Tibial artery (tissue), 4 donors: ENCODE measurements at places on chromosomes 13 and 19.
A peak's percentile ranks its signal among the peaks of the same experiment; 100 is the strongest.

DNA sequence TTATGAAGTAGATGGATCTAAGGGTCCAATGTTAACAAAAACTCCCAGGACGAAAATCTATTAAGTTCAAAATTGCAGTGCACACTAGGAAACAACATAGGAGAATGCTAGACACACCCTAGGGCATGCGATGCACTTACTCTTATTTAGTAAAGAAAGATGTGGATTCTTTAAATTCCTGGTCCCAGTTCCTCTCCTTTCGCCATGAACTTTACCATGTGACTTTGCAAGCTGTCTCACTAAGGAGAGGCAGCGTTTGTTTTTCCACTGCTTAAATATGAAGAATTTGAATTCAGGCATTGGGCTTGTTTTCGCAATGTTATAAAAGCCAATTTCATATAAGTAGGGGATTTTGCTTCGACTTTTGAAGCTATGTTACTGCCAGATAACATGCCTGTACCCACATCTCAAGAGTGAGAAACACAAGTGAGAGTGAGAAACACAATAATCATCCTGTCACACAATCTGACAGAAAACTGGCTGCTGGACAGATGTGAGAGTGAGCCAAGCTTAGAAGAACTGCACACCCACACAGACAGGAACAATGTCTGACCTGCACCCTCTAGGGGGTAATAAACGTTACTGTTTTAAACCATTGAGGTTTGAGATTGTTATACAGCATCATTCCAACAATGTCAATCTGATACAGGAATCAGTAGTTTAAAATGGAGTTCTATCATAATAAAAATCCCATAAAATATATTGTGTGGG lies 1308.4 kb downstream of the SLITRK5 start:
- H3K4me3 ChIP-seq, result no peak overlapping the region
- H3K27ac ChIP-seq, result no peak overlapping the region
- H3K36me3 ChIP-seq, result no peaks in the 10 kb centered on the region
- no peaks in the 10 kb centered on the region for H3K27me3 ChIP-seq

- H3K4me1 ChIP-seq, result no peaks in the 10 kb centered on the region
- H3K27me3 ChIP-seq, result no peaks in the 10 kb centered on the region
- DNase-seq, result no peak
- no peak overlapping the region for H3K27ac ChIP-seq
- H3K36me3 ChIP-seq, result peaks cover 26% of the 10 kb centered on the region
These were observed 26.4 kb downstream of the ELAVL1 start for GRCh38 chr19:7979011-7979410.

DNA sequence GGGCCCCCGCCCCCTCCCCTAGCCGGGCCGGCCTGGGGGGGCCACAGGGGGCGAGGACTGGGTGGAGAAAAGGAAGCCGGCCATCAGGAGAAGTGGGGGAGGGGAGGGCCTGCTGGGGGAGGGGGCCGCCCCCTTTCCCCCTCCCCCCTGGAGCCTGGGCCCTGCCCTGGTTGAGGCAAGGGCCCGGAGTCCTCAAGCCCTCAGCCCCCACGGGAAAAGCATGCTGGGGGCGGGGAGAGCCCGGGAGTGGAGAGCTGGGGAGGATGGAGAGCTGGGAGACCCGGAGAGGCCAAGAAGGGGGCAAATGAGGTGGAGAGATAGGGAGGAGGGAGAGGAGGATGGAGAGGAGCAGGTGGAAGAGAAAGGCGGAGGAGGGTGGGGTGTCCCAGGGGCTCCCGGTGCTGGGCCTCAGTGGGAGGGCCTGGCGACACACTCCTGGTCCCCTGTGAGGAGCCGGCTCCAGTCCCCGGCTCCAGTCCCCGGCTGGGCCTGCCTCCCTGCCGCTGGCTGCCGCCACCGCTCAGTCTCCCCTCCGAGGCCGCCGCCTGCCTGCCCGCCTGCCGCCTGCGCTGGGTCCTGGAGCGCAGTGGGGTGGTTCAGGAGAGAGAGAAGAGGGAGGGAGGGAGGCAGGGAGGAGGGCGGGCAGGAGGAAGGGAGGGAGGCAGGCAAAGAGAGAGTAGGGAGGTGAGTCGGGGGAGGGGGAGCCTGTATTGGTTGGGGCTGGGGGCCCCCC lies at the start of gene GRIK5:
TSS of gene GRIK5 (minus strand) at position 588 of the 733 bp plus-strand sequence. CDS start 4,436 bp downstream, outside the sequence.
- peak; percentile 76 for DNase-seq
- peak within 1 kb of the TSS; percentile 63 for H3K4me3 ChIP-seq
- H3K4me1 ChIP-seq, result peaks cover 7% of the 10 kb centered on the region

DNA sequence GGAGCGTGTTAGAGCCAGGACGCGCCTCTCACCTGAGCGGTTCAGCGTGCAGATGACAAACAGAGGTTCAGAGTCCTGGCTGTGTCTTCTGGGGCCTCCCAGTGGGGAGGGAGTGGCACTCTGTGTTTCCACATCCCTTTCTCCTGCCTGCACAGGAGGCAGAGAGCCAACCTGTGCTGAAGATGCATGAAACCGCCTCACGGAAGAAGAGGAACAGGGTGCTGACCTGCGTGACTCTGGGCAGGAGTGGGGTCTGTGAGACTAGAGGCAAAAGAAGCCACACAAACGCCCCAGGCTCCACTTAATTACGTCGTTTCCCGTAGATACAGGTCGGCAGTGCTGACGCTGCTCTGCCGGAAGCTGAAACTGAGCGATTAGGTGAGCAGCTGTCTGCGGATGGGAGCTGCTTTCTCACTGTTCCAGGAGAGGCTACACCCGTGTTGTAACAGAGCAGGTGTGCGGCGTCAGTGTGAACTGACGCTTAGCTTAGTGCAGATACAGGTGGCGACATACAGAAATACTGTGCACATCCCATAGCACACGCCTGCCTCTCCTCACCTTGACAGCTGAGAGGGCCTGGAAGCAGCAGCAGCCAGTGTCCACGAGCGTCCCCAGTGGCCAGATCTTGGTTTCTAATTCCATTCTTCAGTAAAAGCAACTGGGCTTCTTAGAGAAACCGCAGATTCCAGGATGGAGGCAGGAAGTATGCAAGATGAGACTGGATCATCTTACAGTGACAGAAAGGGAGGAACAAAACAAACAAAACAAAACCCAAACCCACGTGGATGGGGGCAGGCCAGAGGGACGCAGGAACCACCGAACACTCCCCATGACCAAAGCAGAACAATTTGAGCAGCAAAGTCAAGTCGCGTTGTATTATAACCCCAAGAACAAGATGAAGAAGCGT lies 37.7 kb upstream of the MCF2L start:
- H3K4me1 ChIP-seq, result no peaks in the 10 kb centered on the region
- no peak for DNase-seq
- H3K4me3 ChIP-seq, result no peak overlapping the region
- H3K36me3 ChIP-seq, result no peaks in the 10 kb centered on the region
- no peak overlapping the region for H3K27ac ChIP-seq
- peaks cover 69% of the 10 kb centered on the region for H3K27me3 ChIP-seq

DNA sequence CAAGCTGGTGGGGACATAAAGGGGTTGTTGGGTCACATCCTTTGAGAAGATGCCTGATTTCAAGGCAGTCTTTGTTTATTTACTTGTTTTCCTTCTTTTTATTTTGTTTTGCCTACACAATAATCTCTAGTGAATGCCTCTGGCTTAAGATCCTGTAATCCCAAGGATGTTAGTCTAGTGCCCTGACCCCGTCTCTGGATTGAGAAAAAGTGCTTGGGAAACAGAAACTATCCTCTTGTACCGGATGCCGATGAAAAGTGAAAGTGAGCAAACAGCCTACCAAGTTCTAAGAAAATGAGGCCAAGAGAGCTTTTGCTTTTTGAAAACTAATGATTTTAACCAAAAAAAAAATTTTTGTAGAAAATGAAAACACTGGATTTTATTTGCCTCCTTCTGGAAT lies 42.1 kb upstream of the C1QTNF9 start:
- H3K27me3 ChIP-seq, result no peaks in the 10 kb centered on the region
- H3K27ac ChIP-seq, result peak overlapping the region; percentile 53
- H3K4me1 ChIP-seq, result peaks cover 8% of the 10 kb centered on the region
- peak overlapping the region; percentile 2 for H3K4me3 ChIP-seq
- no peaks in the 10 kb centered on the region for H3K36me3 ChIP-seq

DNA sequence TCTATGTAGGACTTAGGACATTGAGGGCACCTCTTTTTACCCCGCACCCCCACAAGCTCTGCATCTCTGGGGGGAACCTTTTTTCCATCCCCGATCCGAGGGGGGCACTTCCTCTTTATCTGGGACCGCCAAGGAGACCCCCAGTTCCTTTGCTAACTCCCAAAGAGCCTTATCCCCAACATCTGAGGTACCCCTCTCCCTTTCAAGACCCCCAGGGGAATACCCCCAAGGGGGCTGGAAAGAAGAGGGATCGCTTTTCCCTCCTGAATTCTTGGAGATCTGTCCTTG lies 1.1 kb downstream of the TNFSF9 start:
- DNase-seq, result no peak
- no peaks in the 10 kb centered on the region for H3K36me3 ChIP-seq
- H3K27ac ChIP-seq, result no peak overlapping the region

- H3K27ac ChIP-seq, result no peak overlapping the region
- no peaks in the 10 kb centered on the region for H3K4me1 ChIP-seq
- no peak overlapping the region for H3K4me3 ChIP-seq
- DNase-seq, result no peak
These were observed 34.2 kb downstream of the THSD1 start for GRCh38 chr13:52371736-52372247.

DNA sequence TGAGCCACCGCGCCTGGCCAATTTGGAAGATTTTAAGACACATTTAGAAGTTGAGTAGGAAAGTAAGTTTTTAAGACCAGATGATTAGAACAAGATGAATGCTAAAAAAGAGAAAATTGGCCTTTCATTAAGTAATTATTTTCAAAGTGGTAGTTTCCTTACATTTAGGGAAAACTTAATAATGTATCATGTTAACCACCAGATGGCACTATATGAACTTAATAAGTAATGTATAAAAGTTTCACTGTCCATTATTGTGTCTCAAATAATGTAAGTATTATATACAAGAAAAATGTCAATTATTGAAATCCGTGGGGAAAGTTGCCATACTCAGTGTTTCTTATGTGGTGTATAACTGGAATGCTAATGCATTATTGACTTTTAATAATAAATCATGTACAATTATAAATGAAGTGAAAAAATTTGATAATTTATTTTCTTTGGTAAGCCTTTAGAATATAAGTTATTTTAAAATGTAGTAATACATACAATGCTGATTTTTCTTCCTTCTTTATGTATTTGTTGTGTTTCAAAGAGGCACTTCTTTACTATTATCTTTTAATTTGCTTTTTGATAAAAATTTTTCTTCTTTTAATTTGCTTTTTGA lies 29.2 kb downstream of the COG6 start:
- H3K27ac ChIP-seq, result no peak overlapping the region
- H3K4me3 ChIP-seq, result no peak overlapping the region
- H3K36me3 ChIP-seq, result peaks cover 29% of the 10 kb centered on the region
- H3K27me3 ChIP-seq, result no peaks in the 10 kb centered on the region
- no peak for DNase-seq
- no peaks in the 10 kb centered on the region for H3K4me1 ChIP-seq
